Posterior cingulate gyrus (tissue), 11 donors: ENCODE measurements at places on chromosomes 5 and 9.

DNA sequence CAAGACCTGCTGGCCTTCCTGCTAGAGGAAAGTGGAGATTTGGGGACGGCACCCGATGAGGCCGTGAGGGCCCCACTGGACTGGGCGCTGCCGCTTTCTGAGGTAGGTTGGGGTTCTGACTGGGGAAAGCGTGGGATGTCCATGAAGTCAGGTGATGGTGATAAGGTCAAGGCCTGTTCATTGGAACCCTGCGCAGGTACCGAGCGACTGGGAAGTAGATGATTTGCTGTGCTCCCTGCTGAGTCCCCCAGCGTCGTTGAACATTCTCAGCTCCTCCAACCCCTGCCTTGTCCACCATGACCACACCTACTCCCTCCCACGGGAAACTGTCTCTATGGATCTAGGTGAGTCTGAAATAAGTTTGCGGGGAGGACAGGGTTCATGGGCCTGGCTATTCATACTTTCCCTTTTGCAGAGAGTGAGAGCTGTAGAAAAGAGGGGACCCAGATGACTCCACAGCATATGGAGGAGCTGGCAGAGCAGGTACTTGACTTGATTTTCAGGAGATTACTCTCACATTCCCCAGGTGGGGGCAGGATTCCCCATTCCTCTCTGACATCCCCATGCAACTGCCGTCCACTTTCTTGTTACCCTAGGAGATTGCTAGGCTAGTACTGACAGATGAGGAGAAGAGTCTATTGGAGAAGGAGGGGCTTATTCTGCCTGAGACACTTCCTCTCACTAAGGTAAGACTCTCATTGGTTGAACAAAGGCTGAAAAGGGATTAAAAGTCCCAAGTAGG, 505 bp downstream of the CREB3 start:
- DNase-seq = peak; percentile 23

DNA sequence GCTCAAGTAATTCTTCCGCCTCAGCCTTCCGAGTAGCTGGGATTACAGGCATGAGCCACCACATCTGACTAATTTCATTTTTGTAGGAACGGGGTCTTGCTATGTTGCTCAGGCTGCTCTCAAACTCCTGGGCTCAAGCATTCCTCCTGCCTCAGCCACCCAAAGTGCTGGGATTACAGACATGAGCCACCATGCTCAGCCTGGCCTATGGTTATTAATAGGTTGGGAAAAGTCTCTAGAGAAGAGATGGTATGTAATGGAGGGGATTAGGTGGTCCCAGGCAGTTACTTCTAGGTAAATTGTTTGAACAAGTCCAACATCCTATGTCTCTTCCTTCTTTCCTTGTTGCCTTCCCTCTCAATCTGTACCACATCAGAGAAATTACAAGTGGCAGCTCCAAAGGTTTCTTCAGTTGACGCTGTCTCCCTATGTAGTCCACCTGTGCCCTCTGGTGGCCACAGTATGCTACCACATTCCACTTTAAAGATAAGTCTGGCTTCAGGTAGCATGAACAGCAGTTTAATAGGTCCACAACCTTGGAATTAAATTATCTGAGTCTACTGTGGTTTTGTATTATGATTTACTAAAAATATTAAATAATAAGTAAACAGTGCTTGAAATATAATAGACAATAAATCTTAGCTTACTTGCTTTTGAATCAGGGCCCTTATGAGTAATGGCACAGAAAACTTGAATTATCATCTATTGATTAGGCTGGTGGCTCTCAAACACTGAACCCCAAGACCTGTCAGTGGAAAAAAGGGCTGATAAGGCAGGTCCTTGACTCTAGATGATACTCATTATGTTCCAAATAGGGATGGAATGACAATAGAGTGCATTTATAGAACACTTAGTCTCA, 9.7 kb downstream of the TIGD6 start:
- DNase-seq = peak; percentile 91

DNA sequence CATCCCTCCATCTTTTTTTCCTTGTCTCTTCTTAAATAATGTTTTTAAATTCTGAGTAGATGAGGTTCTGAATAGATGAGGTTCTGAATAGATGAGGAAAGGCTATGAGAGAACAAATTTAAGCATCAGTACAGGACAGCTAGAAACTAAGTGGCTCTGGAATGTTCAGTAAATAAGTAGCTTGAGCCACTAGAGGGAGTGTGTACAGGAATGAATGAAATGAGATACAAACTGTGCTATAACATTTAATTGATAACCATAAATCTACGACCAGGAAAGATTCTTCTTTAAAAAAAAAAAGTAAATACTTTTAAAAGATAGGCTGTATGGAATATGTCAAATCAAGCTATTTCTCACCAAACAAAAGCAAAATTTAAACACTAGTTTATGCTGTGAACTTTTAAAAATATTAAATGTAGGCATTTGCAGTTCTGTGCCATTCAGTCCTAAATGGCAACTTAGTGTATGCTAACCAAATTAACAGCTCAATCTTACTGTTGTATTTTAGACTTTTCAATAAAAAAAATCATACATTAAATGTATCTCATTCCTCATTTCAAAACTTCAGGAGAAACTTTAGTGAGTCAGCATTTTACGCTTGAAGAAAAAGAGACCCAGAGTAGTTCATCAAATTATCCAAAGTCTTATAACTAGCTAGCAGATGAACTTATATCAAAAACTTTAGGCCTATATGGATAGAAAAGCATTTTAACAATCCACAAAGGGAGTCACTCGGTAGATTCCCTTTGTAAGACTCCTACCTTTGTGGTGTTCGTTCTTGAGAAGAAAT, 70.4 kb upstream of the SNX2 start:
- DNase-seq = no peak

DNA sequence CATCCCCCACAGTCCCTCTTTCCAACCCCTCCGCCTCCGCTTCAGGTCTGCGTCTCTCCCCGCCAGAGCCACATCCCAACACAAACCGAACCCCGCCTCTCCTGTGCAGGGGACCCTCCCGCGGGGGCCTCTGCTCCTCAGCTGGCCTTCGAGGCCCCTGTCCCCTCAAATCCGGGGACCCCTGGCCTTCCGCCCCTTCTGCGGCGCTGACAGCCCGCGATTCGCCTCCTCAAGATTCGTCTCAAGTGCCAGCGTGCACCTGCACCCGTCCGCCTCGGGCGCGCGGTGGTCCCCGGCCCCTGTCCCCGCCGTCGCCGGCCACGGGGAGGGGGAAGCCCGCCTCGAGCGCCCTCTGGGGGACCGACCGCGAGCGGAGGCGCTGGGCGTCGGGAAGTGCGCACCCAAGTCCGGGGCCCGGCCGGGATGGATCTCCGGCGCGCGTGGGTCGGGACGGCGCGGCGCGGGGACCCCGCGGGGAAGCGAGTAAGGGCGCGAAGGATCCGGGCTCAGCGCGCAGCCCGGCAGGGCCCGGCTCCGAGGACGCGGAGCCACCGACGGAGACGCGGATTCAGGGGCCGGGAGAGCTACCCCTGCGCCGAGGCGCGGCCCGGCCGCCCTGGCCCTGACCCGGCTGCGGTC, 623 bp downstream of the FLT4 start:
- no peak for DNase-seq

GRCh38 chr9:33198165-33198564, 31.0 kb upstream of the B4GALT1 start:
- DNase-seq = no peak

GRCh38 chr9:130936285-130937117, 2.5 kb downstream of the FIBCD1 start:
- DNase-seq = peak; percentile 78

DNA sequence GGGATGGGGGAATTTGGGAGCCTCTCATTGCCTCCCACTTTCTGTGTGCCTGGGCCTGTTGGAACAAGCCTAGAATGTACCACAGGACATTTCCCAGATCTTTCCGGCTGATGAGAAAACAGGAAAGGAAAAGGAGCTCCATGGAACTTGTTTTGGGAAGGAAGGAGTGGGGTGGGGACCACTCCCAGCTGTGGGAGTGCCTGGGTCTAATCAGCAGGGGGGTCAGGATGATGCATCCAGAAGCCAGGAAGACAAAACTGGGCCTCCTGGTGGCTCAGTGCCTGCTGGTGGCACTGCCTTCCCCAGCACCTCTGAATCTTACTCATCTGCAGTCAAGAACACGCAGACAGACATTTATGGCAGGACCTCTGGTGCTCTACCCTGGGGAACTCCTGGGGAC, 2.8 kb downstream of the SMIM33 start:
- no peak for DNase-seq

DNA sequence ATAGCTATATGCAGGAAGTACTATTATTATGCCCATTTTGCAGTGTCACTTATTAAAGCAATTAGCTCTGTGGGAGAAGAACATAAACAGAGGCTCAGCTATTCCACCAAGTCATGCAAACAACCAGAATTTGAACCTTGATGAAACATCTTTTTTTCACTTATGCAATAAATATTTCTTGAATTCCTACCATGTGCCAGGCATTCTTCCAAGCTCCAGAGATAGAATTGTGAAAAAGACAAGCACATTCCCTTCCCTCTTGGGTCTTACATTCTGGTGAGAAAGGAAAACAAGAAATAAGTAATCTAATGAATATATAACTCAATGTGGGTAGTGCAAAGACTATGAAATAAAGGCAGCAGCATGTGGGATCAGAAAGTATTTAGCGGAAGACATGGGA, 32.1 kb upstream of the ADRB2 start:
- no peak for DNase-seq

DNA sequence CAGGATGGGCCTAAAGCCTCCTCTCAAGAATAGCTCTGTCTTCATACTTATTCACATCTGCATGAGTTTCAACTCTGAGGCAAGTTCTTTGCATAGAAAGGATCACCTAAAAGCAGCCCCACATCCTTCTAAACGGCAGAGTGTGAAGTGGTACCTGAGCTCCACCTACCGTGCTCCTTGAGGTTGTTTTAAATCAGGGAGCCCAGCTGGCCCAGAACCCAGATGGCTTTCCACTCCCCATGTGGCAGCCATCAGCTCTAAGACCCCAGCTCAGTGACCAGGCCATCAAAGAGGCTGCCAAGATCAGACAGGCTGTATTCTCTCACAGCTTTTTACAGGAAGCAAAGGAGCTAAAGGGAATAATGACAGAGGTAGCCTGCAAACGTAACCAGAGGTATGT, 299.3 kb downstream of the RASEF start:
- DNase-seq = no peak

DNA sequence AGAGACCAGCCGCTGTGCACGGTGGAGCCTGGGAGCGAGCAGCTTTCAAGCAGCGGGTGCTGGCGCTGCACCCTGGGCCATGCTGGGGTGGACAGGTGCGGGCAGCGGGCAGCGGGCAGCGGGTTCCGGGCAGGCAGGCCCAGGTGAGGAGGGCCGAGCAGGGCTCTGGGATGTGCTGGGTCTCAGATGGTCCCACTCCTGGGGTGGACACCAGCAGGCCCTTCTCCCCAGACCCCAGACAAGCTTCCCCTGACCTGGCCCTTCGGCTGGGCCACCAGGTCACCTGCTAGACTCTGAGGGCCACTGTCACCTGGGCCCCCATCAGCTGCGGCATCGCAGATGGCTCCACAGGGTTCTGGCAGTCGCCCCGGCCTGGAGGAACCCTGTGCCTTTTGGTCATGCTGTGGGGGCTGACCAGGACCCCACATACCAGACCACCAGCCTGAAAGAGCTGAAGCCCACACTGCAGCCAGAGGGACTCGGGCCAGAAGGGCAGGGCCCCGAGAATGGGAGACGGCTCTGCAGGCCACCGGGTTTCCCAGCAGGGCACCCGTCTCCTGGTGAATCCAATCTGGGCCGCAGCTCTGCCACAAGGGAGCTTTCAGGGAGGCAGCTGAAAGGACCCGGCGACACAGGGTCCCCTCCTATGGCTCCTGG, 2.0 kb downstream of the SLC6A19 start:
- peak; percentile 1 for DNase-seq

DNA sequence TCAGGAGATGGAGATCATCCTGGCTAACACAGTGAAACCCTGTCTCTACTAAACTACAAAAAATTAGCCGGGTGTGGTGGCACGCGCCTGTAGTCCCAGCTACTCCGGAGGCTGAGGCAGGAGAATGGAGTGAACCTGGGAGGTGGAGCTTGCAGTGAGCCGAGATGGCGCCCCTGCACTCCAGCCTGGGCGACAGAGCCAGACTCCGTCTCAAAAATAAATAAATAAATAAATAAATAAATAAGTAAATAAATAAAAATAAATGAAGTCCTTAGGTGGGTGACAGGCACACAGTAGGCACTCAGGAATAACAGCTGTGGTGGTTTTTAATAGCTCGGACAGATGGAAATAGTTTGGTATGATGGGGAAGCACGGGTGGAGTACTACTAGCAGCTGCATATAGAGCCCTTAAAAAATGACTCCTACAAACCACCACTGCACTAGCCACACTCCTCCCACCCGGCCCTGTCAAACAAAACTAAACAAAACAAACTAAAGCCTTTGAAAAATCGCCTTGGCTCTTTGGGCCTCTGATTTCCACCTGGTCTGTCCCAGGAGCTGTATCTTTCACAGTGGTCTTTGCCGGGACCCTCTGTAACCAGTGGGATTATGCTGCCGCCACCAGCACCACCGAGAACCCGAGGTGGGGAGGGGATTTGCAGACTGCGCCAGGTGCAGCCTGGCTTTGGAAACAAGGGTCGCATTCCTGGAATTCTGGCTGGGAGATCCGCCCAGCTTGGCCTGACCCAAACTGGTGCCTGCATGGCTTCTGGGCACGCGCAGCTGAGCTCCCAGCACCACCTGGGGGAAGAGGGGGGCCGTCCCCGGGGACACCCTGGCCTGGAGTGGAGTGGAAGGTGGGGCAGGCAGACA, 5.1 kb upstream of the WDR5 start:
- no peak for DNase-seq

DNA sequence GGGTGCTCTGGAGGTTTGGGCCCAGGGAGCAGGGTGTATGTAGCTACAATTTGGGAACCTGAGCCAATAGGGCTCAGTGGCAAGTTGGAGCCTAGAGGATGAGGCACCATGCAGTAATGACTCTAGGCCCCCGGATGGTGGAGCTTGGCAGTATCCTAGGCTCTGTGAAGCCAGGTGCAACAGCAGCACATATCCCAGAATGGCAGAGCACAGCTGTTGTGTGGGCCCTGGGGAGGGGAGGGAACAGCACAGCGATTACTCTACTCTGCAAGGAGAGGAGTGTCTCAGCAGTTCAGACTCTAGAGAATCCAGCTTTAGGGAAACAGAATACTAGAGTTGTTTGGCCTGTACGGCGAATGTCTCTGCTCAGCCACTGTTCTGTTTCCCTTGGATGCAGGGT, 56.1 kb downstream of the LRRTM2 start:
- peak; percentile 50 for DNase-seq

DNA sequence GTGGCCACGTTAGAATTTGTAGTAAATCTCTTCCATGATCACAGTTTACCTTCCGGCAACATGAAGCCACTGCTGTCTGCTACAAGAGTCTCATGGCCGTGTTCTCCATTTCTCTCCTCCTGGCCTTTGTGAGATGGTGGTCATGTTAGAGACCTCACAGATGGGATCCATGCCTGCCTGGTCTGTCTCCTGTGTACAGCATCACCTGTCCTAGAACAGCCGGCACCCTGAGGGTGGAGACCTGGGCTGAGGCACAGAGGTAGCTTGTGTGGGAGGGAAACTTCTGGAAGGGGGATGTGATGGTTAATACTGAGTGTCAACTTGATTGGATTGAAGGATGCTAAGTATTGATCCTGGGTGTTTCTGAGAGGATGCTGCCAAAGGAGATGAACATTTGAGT, 3.1 kb upstream of the FCN2 start:
- DNase-seq = no peak

- DNase-seq = no peak
Measured at GRCh38 chr9:132942541-132943182, 1.8 kb downstream of the TSC1 start.
